Stimulated activated CD8-positive, alpha-beta memory T cell treated with anti-CD3 and anti-CD28 coated beads, Interleukin-15, amount 100 ng/mL, for 4 hours (primary cell): ENCODE measurements at places on chromosomes 1 and 21.

- DNase-seq = no peak
Measured at GRCh38 chr1:68279846-68280245, 47.5 kb upstream of the WLS start.

GRCh38 chr1:244337839-244338238 is 113.9 kb downstream of the ADSS2 start:
- no peak for DNase-seq

GRCh38 chr21:46079352-46080170 is 18.4 kb upstream of the COL6A2 start:
- DNase-seq = no peak

DNA sequence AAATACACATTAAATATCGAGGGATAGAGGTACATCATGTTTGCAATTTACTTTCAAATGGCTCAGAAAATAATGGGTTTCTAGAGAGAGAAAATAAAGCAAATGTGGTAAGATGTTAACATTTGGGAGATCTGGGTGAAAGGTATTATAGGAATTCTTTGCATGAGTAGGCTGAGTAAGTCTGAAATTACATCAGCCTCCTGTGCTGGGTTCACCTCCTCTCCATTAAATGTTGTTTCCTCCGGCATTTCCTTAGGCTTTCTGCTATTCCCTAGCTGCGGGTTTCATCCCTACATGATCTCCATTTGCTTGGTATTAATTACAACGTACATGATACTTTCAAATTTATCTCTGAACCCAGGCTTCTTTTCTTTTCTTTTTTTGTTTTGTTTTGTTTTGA is 31.6 kb downstream of the ZMYND12 start:
- DNase-seq = no peak

DNA sequence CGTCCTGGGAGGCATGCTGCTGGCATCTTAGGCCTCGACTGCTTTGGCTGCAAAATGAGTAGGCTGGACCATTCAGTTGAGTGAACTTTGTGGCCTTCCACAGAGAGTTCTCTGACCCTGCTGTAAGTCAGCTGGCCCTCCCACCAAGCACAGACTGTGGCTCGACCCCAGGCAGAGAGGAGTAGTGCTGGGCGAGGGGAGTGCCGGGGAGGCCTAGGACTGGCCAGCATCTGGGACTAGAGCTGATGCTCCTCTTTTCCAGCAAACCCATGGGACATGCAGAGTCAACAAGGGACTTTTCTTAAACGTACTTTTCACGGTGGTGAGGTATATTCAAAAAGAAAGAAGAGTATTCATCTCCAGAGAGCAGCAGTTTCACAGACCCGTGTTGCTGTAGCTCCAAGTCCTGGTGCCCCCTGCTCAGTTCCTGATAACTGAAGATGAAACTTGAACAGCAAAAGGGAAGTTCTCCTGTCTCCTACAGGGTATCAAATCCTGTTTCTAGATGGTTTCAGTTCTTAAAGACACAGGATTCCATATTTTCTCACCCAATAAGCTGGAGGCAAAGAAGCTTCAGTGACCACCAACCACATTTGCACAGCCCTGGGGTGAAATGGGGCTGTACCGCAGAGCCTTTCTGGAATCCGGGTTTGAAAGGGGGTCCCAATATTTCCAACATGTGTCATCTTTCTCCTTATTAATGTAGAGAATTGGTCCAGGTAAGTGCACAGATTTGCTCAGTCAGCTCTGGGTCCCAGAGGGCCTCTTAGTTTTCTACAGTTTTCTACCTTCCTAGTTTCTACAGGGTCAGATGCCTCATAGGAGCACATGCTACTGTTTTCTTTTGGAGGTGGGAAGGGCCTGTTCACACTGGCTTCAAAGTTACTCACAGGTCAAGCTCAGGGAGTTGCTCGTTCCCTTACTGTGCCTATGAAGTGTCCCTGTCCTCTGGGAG is 20.9 kb downstream of the BATF3 start:
- no peak for DNase-seq
